ENCODE measurements at places on chromosomes 5 and 9.

GRCh38 chr9:121445986-121446385, 53.7 kb downstream of the GGTA1 start:
- no peak for DNase-seq

DNA sequence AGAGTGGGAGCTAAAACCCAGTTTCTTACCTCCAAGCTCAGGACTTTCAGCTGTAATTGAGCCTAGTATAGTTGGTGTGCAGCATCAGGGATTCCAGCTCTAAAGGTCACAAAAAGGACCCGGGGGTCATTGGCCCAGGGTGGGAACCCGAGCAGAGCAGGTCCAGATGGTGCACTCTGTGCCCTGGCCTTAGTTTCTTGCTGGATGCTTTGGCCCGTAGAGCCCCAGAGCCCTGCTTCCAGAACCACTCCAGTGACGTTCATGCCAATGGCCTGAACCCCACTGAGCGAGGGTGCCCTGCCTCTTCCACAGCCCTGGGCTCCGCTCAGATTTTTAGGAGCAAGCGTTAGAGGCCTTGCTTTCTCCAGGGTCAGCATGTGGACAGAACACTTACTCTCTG, 8.2 kb downstream of the SLC22A5 start:
- DNase-seq = no peak

GRCh38 chr5:92917044-92917443, 664.0 kb downstream of the NR2F1-AS1 start:
- no peak for DNase-seq

GRCh38 chr9:98804083-98804482, 3.4 kb upstream of the GALNT12 start:
- no peak for DNase-seq

DNA sequence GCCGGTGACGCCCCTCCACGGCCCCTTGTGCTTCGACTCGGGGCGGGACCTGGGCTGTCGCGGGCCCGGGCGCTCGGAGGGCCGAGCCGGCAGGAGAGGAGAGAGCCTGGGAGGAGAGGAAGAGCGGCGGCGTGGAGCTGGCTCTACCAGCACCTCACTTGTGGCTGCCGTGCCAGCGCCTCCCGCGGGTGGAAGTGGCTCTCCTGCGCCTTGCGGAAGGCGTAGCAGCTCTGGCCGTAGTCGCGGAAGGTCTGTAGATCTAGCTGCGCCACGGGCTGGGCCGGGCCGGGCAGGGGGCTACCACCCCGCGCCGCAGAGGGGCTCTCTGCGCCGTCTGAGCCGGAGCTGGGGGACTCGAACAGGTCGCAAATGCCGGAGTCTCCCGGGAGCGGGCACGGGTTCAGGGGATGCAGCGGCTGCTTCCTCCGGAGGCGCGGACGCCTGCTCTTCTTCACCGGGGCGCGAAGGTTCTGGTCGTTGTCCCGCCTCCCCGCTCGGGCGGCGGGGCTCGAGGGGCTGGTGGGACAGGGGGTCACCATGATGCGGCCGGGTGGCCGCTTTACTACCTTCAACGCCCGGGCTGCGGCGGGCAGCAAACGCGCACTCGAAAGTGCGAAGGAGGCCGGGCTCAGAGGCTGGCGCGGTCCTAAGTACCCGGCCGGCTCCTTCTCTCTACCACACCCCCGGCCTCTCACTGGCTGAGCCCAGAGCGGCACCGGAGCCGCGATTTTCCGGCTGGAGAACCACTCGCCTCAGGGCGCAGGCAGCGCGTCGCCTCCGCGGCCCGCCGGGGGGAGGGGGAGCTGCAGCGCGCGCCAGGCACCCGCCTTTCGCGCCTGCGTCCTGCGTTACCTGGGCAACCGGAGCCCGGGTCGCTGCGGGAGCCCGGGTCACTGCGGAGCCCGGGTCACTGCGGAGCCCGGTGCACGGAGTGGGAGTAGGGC, at the start of gene CCNO:
TSS of gene CCNO (minus strand) at position 624 of the 944 bp plus-strand sequence. CDS start at position 539, 85 bp downstream.
- peak; percentile 63 for DNase-seq

DNA sequence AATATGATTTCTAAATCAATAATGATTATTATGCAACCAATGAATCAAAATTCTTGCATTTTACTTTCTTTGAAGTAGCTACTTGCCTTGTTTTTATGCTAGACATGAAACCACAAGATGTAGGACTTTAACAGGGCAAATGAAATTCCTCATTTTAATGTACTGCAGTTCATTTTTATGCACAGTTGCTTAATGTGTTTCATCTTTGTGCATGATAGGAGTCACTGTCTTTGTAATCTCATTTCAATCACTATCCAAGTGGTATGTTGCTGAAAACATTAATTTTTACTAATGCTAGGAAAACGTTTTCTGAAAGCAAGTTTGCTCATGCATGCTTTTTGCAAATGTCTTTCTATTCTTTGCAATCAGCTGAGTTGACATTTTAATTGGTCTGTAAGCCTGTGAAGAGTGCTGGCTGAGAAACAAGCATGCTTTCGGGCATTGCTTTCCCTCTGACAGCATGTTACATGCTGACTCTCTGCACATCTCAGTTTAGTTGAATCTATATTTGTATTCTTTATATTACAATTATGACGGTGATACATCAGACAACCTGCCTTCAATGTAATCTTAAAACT, 535.0 kb upstream of the CDH18 start:
- peak; percentile 65 for DNase-seq

- DNase-seq = no peak
Observed at GRCh38 chr5:53246042-53246836, 136.7 kb upstream of the MOCS2 start.

All from NCI-H446 treated with DMSO at 0.1 percent for 48 hours (cell line).